ENCODE measurements at places on chromosomes 1 and 21. TPM values are rescaled to one million over a fixed set of nuclear protein-coding genes. Genes with fewer than 3 reads are reported as not detected.

The GBP6 gene
- not detected for total RNA-seq

- no peak overlapping the region for H3K27ac ChIP-seq
- no peak for DNase-seq
- H3K4me3 ChIP-seq = no peak overlapping the region
- no peaks in the 10 kb centered on the region for H3K27me3 ChIP-seq
- H3K4me1 ChIP-seq = no peaks in the 10 kb centered on the region
These were observed 113.0 kb downstream of the PRDM16 start for GRCh38 chr1:3181956-3182355.

The RNF186 gene
- not detected for total RNA-seq

- H3K4me3 ChIP-seq = no peak overlapping the region
- H3K27ac ChIP-seq = no peak overlapping the region
- DNase-seq = no peak
- H3K4me1 ChIP-seq = no peaks in the 10 kb centered on the region
These were observed 37.7 kb upstream of the COL6A1 start for GRCh38 chr21:45943630-45944540.

The RORC gene
- total RNA-seq = 51.8 TPM

The TMEM52 gene
- total RNA-seq = 43.3 TPM

The NEXN gene
- total RNA-seq = 14.1 TPM

The TCHH gene
- 0.91 TPM for total RNA-seq

- H3K36me3 ChIP-seq = no peaks in the 10 kb centered on the region
- DNase-seq = no peak
- H3K27me3 ChIP-seq = peaks cover 4% of the 10 kb centered on the region
These were observed at the start of gene GJA5 for GRCh38 chr1:147760481-147761260. Gene GJA5, minus strand, starts transcription at chr1:147760602. Its CDS starts 1,364 bp downstream, at chr1:147759238.

The ZNF648 gene
- total RNA-seq = 0.34 TPM

GRCh38 chr1:112083487-112083886 is 94.0 kb upstream of the KCND3 start:
- H3K27ac ChIP-seq = no peak overlapping the region
- no peaks in the 10 kb centered on the region for H3K27me3 ChIP-seq
- no peak overlapping the region for H3K4me3 ChIP-seq
